A673 (cell line): ENCODE measurements at places on chromosomes 12 and 14. TPM values are rescaled to one million over a fixed set of nuclear protein-coding genes. Genes with fewer than 3 reads are reported as not detected.

PLA2G1B gene
- not detected in 2 replicates for total RNA-seq

PDE3A gene
- total RNA-seq, result 0.61 and 0.80 TPM in 2 replicates

GRCh38 chr12:95517246-95517645 lies 34.0 kb downstream of the USP44 start:
- H3K4me3 ChIP-seq, result no peak overlapping the region
- no peaks in the 10 kb centered on the region for H3K4me1 ChIP-seq
- no peaks in the 10 kb centered on the region for H3K27me3 ChIP-seq
- peaks cover 27% of the 10 kb centered on the region for H3K36me3 ChIP-seq
- DNase-seq, result no peak

MLH3 gene
- total RNA-seq, result 21.0 and 24.0 TPM in 2 replicates

DNA sequence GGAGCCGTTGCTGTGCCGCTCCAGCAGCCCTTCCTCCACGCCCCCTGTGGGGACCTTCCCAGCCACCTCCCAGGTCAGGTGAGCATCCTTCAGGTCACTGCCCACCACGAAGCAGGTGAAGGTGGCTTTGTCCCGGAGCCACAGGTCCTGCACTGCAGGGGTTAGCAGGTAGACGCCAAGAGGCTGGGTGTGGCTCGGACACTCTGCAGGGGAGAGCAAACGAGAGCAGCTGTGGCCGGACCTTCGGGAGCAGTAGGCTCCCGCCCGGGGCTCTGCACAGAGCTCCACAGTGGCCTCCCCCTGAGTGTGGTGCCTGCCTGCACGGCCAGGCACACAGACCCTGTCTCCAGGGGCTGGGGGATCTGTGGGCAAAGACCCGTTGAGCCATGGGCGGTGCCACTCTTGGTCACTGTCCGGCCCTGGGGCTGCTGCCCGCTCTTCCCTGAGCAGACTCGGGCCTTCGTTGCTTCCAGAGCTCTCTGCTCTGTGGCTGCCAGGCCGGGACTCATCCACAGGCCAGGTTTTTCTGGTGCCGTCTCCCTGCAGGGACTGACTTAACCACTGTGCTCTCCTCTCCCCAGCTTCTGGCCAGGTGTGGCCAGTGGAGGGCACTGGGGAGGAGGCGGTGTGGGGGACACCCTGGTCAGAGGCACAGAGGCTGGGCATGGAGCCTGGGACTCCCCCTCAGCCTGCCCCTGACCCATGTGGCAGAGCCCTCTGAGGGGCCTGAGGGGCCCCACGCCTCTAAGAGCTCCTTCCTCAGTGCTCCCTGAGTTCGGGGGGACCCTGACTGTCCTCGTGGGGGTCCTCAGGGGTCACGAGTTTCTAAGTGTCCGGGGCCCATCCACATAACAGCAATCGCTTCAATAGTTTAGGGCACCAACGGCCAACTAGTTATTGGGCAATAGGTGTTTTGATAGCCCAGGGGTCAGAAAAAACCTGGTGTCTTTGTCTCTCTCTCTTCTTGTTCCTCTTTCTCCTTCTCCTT lies 314.9 kb downstream of the TMEM121 start:
- H3K4me1 ChIP-seq, result no peaks in the 10 kb centered on the region
- H3K27ac ChIP-seq, result no peak overlapping the region
- DNase-seq, result no peak
- H3K4me3 ChIP-seq, result no peak overlapping the region
- peaks cover 27% of the 10 kb centered on the region for H3K27me3 ChIP-seq
- no peaks in the 10 kb centered on the region for H3K36me3 ChIP-seq

DNA sequence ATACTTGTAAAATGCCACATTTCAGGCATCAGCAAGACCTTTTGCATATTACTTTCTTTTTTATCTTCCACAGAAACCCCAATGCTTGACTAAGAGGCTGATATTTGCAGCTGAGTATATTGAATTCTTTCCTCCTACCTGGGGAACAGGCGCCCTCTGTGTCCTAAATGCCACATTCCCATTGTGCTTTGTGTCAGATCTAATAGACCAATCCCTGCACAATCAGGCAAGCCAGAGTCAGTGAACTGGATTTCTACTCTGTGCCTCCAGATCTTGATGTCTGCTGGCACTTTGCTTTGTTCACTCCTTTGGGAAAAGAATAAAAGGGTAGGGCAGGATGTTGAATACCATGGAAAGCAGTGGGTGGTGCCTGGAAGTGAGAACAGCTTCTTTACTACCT lies 22.4 kb upstream of the TAS2R42 start:
- H3K4me3 ChIP-seq, result no peak overlapping the region
- H3K27ac ChIP-seq, result no peak overlapping the region
- no peak for DNase-seq
- no peaks in the 10 kb centered on the region for H3K27me3 ChIP-seq
- no peaks in the 10 kb centered on the region for H3K36me3 ChIP-seq
- H3K4me1 ChIP-seq, result peaks cover 11% of the 10 kb centered on the region

DNA sequence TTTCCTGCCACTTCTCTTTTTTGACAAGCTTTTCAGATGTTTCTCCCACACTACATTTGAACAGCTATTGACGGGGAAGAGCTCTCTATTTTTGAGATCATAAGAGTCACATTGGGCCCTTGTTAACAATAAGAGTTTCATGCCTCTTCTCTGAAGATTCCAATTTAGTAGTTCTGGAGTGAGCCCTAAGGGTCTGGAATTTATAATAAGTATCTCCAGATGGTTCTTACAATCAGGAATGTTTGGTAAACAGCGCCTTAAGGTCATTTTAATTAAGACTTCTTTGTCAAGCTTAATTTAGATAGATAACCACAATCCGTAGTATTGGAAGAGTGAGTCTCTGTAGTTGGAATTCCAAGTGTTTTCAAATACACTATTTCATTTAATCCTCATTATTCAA lies 60.6 kb upstream of the HECTD1 start:
- no peak overlapping the region for H3K27ac ChIP-seq
- H3K4me1 ChIP-seq, result no peaks in the 10 kb centered on the region
- no peak overlapping the region for H3K4me3 ChIP-seq
- no peaks in the 10 kb centered on the region for H3K36me3 ChIP-seq
- no peaks in the 10 kb centered on the region for H3K27me3 ChIP-seq
